ENCODE measurements at places on chromosomes 7 and 10. TPM values are rescaled to one million over a fixed set of nuclear protein-coding genes. Genes with fewer than 3 reads are reported as not detected.

Gene HHEX
- 3.2 TPM for total RNA-seq

Gene CCZ1
- total RNA-seq: 66.3 TPM

Gene FRMD4A
- not detected for total RNA-seq

Gene GBX1
- total RNA-seq: not detected

Gene AKR1B1
- total RNA-seq: 134 TPM

Gene CYP3A4
- total RNA-seq: not detected

DNA sequence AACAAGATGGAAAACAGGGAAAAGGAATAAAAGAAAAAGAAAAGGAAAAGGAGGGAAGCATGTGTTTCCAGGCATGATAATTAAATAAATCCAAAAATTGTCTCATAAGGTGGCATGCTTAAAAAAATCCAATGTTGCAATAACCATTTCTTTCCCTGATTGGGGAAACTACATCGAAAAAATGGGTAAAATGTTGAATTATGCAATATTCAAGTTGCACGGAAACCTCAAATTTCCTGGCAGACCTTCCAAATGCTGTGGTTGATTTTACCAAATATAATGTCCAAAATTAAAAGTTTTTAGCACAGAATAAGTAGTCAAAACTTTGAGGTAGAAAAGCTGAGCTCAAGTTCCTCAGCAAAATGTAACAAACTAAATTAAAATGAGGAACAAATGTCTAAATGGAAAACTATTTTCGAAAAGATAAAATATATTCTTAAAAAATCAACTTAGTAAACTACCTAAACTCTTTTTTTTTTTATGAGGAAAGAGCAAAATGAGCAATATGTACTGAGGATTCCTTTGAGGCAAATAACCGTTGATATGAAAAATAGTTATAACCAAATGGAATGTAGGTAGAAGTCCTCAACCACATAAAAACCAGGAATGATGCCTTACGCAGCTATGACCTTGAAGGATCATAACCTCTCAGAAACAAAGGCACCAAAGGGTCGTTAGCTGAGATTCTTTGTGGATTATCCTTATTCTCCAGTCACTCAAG lies 52.6 kb downstream of the MACC1 start:
- no peak for DNase-seq

DNA sequence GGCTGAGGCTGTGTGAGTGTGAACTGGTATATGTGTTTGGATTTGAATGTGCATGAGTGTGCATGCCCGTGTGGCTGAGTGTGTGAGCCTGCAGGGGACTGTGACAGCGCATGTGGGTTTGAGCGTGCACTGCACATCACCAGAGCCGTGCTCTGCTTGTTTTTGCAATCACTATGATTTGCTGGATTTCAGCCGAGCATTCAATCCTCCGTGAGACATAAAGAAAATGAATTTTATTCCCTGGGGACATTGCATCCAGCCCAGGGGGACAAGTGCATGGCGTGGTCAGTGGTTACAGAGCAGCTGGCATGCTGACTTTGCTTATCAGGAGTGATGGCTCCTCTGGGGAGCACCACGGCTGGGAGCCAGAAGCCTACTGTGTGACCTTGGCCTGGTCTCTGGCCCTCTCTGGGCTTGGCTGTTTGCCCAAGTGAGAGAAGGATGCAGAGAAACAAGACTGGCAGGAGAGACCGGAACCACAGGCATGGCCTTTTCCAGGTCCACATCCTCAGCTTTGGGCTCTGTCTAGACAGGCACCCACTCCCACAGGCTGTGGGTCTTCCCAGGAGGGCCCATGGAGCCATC lies 160.2 kb upstream of the UNC5B start:
- DNase-seq: no peak

DNA sequence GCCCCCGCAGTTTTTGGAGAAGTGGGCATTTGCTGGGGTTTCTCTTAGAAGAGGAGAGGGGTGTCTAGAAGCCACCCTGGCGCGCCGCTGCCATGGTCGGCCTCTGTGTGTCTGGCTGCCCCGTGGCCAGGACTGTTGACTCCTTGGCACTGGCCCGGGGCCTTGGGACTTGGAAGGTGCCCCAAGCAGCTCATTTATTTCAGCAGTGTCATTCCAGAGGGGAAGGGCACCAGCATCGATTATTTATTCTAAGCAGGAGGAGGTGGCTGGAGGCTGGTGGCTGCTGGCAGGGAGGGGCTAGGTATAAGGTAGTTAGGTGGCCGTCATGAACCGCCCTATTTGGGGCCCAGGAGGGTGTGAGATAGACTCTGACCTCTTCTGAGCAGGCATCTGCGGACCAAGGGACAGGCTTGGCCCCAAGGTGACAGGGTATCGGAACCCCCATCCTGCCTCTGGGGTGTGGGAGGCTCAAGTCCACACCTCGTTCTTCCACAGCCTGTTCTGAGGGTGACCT lies 1.6 kb downstream of the GTF2IRD1 start:
- DNase-seq: no peak

- DNase-seq: no peak
Observed at GRCh38 chr7:66213637-66214036, 8.5 kb downstream of the TPST1 start.

DNA sequence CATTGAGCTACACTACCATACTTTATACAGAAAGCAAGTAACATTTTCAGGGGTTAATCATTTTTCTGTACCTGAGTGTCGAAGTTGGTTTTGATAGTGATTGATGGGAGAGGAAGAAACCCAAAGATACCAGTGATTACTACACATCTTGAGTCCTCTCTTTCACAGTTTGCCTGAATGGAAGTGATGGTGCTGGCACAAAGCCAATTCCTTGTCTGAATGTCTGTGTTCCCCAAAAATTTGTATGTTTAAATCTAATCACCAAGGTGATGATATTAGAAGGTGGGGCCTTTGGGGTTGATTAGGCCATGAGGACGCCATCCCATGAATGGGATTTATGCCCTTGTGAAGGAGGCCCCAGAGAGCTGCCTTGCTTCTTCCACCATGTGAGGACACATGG lies 696.9 kb upstream of the ANKRD30A start:
- DNase-seq: no peak

DNA sequence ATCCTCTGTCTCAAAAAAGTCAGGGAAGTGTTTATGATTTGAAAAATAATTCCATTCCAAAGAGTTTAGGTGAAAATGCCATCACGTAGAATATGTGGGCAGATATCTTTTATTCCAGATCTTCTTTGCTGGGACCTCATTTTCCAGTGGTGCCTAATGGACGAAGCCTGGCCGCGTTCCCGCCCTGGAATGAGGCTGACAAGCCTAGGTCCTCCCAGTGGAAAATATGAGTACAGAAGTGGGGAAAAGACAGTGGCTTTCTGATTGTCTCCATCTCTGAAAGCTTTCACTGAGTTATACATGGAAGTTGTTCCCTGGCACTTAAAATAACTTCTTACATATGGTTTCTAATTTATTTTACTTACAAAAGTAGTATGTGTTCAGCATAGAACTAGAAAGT lies 139.4 kb downstream of the TACC2 start:
- DNase-seq: no peak

- no peak for DNase-seq
Observed at GRCh38 chr10:103493916-103494877, 692 bp downstream of the NEURL1 start.

- no peak for DNase-seq
Observed at GRCh38 chr7:91326516-91327199, 62.4 kb downstream of the FZD1 start.

GRCh38 chr10:118737603-118738302 lies 17.0 kb downstream of the CACUL1 start:
- DNase-seq: no peak

GRCh38 chr10:101011517-101012423 lies 12.2 kb downstream of the LZTS2 start:
- DNase-seq: no peak

DNA sequence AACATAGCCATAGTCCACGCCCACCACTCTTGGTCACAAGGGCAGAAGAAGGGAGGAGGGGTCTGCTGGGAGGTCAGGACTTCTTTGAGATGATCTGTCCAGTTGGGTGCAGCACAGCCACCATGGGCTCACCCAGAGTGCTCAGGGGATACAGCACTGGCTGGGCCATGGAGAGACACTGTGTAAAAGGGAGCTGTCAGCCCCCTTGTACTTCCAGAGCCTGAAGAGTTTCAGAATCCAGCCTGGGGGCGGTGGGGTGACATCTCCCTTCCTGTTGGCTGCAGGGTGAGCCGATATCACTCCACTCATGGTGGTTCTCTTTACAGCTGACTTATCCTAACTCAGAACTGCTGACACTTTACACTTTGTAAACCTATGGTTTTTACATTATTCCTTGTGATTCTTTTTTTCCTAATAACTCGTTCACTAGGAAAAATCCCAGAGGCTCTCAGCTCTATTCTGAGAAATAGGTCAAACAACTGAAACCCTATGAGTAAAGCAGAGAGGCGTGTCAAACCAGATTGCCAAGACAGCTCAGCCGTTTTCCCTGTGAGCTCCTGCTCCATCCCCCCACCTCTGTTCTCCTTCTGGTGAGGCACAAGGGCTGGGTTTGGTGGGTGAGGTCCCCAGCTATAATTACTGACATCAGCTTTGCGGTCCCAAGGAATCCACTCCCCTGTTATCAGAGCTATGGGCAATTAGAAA lies 3.2 kb upstream of the MRPS24 start:
- DNase-seq: no peak

- DNase-seq: no peak
Observed at GRCh38 chr7:12968836-12969422, 281.5 kb downstream of the ARL4A start.

Data from naive thymus-derived CD8-positive, alpha-beta T cell (primary cell).